Activated CD4-positive, alpha-beta T cell treated with anti-CD3 and anti-CD28 coated beads, Interleukin-2, amount 10 ng/mL, durations not matched to agents 7 days and 5 days (primary cell): ENCODE measurements at places on chromosomes 6 and 20.

DNA sequence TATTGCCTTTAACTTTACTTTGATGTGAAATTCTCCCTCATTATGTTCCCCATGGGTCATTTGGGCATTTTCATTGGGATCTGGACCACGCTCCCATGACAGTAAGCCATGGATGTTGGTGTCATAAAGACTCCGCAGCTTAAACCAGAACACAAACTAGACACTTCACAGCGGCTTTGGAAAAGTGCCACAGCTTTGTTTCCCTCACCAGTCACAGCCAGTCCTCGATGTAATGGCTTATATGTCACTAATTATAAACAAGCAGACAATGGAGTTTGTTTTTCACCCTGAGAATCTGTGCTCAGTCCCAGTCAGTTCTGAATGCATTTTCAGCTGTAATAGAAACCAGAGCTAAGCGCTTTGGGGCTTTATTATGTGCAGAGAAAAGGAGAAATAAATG is 23.2 kb upstream of the DAAM2 start:
- DNase-seq = no peak

DNA sequence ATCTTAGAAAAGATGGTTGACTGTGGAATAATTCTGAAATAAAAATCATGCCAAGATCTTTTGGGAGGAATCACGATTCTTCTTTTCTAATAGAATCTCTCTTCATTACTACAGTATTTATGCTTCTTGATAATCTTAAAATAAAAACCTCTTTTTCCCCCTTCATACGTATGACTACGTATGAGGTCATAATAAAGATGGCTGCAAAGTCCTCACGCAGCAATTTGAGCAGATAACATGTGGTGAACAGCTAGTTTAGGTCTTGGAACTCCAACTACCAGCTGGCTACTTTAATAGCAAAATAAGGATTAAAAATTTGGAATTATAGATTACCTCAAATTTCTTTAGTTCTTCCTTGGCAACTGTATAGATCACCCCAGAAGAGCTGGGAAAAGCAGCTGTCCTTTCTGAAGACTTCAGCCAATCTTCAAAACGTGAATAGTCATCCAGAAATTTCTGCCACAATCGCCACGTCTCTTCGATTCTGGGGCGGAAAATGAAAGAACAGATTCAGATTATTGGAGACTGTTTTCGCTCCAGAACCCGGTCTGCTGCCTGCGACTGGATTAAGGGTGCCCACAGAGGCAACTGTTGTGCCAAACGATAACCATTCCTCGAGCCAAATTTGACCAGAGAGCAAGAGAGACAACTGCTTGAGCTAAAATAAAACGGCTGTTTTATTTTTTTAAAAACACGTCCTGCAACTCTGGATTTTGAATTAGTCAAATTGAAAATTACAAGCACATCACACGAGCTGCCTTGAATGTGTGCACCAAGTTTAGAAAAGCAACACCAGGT is 347.3 kb downstream of the ESR1 start:
- no peak for DNase-seq

- DNase-seq = no peak
These were observed 265.5 kb upstream of the EXOC2 start for GRCh38 chr6:958488-958887.

- no peak for DNase-seq
These were observed 29.7 kb upstream of the TMEM217 start for GRCh38 chr6:37287519-37288157.
